ENCODE measurements at places on chromosomes 7 and 10.

DNA sequence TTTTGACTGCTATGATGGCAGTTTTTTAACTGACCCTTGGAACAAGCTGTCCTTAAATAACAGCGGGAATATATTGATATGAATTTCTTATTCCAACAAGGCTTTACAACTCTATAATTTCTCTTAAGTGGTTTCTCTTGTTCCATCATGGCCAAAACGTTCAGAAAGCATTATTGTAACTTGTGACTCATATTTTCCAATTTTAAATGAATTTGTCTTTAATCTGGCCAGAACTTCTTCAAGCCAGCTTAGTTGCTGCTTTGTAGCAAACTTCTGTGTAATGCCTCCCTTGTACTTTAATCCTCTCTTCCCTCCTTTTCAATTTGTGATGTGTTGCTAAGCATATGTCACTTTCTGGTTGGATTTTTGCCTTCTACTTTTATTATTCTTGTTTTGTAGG lies 271.9 kb downstream of the KIF20B start:
- DNase-seq: no peak

- DNase-seq: no peak
These were observed at the start of gene PSD for GRCh38 chr10:102418622-102419268. Gene PSD, minus strand, starts transcription at chr10:102418785. Its CDS starts 1,747 bp downstream, at chr10:102417038.

DNA sequence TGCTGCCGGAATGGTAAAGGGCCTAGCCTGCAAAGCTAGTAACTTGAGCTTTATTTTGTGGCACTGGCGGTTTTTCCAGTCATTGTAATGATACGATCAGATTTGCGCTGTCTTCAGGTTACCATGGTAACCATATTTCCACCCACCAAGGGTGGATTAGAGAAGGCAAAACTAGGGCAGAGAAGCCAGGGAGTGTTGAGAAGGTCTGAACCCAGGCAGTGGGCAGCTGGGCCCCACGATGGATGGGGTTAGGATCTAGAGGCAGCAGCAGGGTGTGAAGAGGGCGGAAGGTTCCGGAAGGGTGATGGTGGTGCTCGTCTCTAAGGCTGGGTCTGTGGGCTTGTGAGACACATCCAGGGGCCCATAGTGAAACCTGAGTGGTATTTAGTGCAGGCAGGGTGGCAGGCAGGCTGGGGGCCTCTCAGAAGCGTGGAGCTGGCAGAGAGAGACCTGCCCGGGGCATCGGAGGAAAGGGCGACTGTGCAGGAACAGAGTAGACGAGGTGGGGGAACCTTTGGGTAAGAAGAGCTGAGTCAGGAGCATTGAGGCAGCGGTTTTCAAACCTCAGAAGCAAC lies 87.9 kb upstream of the GTF2I start:
- DNase-seq: no peak

DNA sequence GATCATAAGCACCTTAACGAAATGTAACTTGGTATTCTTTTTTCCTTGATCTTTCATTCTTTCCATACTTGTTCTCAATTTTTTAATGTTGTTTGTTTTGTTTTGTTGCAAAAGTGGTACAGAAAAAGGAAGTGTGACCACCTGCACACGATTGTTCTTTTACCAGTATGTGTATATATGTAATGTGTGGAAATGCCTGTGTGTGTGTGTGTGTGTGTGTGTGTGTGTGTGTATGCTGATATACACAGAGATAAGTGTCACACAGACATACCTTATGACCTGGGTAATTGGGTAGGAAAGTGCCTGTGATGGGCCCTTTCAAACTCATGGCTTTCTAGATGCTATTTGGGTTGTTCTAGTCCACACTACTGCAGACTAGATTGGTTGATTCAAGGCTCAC lies 14.0 kb downstream of the INHBA start:
- DNase-seq: no peak

- no peak for DNase-seq
These were observed 1.2 kb downstream of the ZMYND11 start for GRCh38 chr10:136465-136762.

All from NCI-H1417 treated with DMSO at 0.1 percent for 48 hours (cell line).